NAMALWA (cell line): ENCODE measurements at places on chromosomes 4 and X.

GRCh38 chr4:153808175-153808574, 19.3 kb upstream of the SFRP2 start:
- DNase-seq: no peak

DNA sequence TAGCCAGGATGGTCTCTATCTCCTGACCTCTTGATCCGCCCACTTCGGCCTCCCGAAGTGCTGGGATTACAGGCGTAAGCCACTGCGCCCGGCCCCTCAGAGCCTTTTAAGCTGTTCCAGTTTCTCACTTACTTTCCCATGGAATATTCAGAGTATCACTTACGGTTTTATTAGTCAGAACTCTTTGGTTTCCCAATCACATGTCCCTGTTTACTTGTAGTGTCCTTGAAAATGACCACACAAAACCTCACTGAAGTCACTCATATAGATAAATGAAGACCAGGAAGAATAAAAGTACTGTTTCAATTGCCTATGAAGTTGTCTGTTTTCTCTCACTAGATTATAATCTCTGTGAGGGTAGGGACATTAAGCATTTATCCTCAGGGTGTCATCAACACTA, 217.2 kb upstream of the HCCS start:
- DNase-seq: no peak

- no peak for DNase-seq
These were observed 11.2 kb upstream of the CCNG2 start for GRCh38 chr4:77145842-77146185.

DNA sequence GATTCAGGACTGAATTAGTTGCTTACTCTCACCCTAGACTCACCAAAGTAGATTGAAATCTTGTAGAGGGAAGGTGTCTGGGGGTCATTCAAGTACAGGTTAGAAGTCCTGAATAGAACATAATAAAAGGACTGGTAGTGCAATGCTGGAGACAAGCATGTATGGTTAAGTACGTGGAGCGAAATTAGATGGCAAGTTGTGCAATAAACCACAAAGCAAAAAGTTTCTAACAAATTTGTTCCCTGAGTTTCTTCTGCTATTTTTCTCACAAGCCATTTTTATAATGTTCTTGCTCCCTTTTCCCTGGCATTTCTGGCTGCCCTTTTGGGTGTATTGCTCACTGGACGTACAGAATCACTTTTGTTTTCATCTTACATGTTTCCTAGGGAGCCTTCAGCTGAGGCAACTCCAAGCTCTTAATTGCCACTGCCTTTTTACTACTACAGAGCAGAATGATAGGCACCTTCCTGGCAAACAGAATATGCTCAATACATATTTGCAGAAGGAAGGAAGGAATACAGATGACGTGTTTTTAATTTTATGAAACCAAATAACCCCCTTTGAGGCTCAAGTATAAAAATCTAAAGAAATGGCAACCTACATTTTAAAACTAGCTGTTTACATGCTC, 23.4 kb downstream of the LANCL3 start:
- DNase-seq: no peak

- DNase-seq: no peak
These were observed 7.9 kb upstream of the NFKB1 start for GRCh38 chr4:102493257-102493656.

GRCh38 chr4:82681754-82682153, 116.8 kb downstream of the SCD5 start:
- DNase-seq: no peak

- no peak for DNase-seq
These were observed 45.8 kb downstream of the HDAC8 start for GRCh38 chrX:72526534-72527508.

DNA sequence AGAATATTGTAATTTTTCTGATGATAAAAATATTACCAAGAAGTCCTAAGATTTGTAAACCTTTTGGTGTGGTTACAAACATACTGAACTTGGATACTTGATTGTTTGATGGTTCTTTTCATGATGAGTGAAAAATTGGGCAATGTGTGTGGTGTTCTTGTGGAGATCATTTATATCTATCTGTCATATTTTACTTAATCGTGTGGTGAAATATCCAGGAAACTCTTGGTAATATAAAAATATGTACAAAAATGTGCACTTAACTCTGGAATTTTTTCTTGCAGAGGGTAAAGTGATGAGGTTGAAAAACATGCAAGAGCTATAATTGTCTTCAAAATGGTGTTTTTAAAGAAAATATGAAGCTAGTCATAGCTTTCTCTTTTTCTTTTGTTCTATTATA, 2.8 kb downstream of the DCUN1D4 start:
- DNase-seq: no peak

DNA sequence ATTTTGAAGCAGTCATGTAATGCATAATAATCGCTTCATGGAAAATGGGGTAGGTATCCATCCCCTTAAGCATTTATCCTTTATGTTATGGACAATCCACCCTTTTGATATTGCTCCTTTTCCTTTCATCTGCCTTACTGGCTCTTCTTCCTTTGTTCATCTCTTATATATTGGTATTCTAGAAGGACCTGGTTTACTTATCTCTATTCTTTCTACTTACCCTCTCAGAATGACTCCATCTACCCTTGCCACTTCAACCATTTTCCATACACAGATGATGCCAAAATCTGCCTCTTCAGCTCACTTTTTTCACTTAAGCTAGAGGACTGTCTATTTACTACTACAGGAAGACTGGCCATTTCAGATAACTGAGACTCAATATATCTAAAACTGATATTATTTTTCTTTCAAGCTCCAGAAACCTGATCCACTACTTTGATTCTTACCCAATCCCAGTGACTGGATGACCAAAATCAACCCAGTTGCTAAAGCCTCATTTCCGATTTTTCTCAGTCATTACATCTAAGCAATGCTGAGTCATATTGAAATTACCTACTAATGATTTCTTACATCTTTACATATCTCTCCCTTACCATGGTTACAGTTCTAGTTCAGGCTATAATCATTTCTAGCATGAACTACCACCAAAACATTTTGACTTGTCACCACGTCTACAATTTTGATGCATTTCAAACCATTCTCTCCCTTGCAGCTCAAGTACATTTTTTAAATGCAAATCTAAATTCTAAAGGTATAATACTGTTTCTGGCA, 93.7 kb downstream of the FAAH2 start:
- DNase-seq: no peak

DNA sequence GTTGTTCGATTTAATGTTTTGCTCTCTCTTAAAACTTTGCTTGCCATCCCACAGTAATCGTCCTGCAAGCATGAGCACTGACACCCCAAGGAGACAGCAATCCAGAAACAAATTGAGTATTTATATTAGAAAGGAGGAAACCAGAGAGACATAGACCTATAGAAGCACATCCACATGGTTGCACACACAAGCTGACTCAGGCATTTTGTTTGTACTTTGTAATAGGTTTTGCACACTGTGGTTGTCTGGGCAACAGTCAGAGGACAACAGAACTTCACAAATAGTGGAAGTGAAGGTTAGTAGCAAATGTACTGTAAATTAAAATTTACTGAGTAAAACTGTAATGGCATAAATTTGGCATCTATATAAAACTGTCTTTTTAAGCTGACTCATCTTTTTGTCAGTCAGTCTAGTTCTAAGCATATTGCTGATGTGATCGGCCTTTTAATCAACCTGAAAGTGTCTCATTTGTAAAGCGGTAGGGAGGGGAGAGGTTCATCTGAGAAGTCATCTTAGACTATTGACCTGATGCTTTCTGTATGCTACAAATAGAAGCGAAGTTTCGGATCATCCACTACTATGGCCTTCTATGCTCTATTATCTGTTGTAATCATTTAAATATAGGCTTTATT, 1624.7 kb downstream of the ARAP2 start:
- DNase-seq: no peak

DNA sequence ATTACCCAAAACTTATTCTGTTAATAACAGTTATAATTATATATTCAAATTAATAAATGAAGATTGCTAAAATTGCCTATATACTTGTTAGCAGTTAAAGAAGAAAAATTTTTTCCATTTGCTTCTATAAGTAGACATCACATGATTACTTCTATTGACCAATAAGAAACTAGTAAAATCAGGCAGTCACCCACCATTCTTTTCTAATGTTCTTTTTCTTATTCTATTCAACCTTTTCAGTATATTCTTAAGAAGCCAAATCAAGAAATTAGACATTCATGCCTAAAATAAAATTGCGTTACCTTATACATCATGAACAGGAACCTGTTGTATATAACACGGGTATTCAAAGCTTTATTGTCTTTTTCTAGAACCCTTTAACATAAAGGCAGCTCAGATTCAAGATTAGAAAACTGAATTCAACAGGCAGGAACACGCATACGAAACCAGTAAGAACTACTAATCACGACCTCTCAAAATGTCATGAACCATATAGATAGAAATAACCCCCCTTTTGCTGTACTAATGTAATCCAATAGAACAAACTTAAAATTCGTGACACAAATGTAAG, 568.1 kb upstream of the DIPK2B start:
- DNase-seq: no peak

GRCh38 chr4:180966312-180966711, 1276.9 kb upstream of the TENM3 start:
- no peak for DNase-seq

DNA sequence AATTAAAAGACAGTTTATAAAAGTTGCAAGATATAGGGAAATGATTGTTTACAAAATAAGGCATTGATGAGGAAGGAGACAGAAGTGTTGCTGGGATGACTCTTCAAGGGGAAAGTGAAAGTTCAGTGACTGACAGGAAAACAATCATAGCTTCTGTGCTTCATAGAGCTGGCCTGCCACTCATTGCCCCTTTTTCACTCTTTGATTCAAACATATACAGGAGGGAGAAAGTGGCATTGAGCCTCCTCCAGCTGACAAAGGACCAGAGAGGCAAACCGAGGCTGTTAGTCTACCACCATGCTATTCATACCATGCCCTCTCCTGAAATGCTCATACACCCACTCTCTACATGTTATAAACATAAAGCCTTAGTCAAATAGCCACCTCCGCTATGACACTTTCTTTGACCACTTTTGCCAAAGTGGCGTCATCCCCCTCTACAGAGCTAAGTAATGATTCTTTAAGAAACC, 79.2 kb upstream of the ATOH1 start:
- peak; percentile 22 for DNase-seq

GRCh38 chrX:154020536-154021115, 924 bp upstream of the IRAK1 start:
- peak; percentile 28 for DNase-seq

DNA sequence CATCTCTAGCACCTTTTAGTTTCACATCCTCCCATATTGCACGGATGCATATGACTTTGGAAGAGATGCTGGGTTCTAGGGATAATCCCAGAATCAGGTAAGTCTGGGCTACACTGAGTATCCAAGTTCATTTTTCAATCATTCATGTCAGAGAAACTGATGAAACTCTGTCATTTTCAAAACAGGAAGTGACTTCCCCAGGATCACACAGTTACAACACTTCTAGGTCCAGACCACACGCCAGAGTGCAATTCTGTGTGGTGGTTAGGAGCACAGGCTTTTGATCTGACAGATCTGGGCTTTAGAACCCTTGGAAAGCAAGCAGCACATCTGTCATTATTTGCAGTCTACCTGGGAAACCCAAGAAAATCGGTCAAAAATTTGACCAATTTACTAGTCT, 52.1 kb upstream of the CDKN2AIP start:
- no peak for DNase-seq

DNA sequence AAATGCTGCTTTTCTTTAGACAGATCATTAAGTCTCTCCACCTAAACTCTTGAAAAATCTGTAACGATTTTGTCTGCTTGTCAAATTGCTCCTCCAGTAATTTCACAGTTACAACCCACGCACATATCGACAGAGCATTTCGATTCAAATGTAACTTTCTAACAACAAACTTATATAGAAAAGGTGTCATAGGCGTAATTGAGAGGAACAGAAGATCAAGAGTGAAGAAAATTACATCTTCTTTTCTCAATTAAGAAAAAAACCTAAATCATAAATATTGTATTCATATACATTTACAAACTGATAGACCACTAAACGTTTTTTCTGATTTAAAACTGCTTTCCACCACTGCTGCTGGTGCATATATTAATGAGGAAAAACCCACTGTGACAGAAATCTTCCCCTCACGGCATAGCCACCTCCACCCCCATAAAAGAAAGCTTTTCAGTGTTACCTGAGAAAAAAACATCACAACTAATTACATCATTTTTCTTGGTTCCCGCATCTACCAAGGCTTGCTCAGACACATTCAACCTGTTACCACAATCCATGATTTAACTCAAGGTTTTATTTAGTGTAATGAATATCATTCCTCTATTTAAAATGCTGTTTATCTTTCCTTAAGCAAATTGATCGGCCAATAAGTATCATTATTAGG, 1.9 kb downstream of the GPM6A start:
- no peak for DNase-seq

DNA sequence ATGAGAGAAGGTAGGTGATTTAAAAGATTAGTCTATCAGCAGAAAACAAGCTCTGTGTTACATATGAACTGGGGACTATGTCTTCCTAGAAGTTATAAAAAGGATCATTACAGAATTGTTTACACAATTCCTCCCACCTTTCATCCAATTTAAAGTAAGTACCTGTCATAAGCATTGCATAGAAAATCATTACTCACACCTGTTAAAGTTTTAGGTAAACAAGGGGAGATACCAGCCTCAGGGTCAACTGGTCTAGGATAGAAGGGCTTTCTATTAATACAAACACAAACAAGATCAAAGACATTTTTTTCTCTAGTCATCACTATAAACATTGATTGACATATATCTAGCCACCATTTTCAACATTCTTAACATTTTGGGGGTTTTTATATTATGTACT, 333.9 kb downstream of the ARHGAP24 start:
- DNase-seq: no peak
